ENCODE measurements at places on chromosomes 3 and 15. TPM values are rescaled to one million over a fixed set of nuclear protein-coding genes. Genes with fewer than 3 reads are reported as not detected.

The HTR3E gene
- not detected for polyA plus RNA-seq

The CACNA2D2 gene
- polyA plus RNA-seq, result 0.28 TPM

The EPHA6 gene
- 0.20 TPM for polyA plus RNA-seq

The OR5H1 gene
- not detected for polyA plus RNA-seq

The HYAL1 gene
- polyA plus RNA-seq, result 4.2 TPM

The C3orf70 gene
- polyA plus RNA-seq, result 1.5 TPM

The SLC25A20 gene
- 5.8 TPM for polyA plus RNA-seq

The SST gene
- polyA plus RNA-seq, result 0.24 TPM

The VEPH1 gene
- 0.07 TPM for polyA plus RNA-seq

The NEK10 gene
- polyA plus RNA-seq, result 0.55 TPM

The PTH1R gene
- 2.0 TPM for polyA plus RNA-seq

The TARS3 gene
- polyA plus RNA-seq, result 4.2 TPM

The PAQR9 gene
- not detected for polyA plus RNA-seq

The MNS1 gene
- 2.1 TPM for polyA plus RNA-seq

The NOX5 gene
- polyA plus RNA-seq, result 0.26 TPM

The EPHB3 gene
- 27.7 TPM for polyA plus RNA-seq

The NDUFB4 gene
- polyA plus RNA-seq, result 182 TPM

The KIF23 gene
- polyA plus RNA-seq, result 4.7 TPM

The RLBP1 gene
- polyA plus RNA-seq, result not detected

The ECE2 gene
- not detected for polyA plus RNA-seq

The PLSCR4 gene
- 6.1 TPM for polyA plus RNA-seq

The HCN4 gene
- polyA plus RNA-seq, result not detected

The PPP2R3A gene
- 3.5 TPM for polyA plus RNA-seq

The SEC22C gene
- polyA plus RNA-seq, result 10.0 TPM

The DNAH12 gene
- polyA plus RNA-seq, result 0.06 TPM

The RPUSD2 gene
- 5.0 TPM for polyA plus RNA-seq

The SLC12A1 gene
- polyA plus RNA-seq, result not detected

The KBTBD8 gene
- 0.56 TPM for polyA plus RNA-seq

All from esophagus (tissue), 2 donors.